Effector memory CD8-positive, alpha-beta T cell (primary cell): ENCODE measurements at places on chromosomes 11 and 22.

DNA sequence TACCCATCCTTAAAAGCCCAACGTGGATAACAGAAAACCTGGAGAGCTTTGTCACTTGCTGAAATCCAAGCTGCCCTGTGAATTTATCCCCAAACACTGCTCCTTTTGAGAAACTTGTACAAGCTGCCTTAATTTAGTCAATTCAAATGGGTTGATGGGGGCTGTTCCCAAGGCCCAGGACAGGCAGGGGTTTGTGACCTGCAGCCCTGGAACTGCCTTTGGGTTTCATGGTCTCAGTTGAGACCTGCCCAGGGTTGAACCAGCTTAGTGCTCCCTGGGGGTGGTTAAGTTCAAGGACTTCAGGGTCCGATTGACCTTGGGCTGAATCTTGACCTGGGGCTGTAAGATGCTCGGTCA lies 112.1 kb upstream of the OR4B1 start:
- DNase-seq = no peak

DNA sequence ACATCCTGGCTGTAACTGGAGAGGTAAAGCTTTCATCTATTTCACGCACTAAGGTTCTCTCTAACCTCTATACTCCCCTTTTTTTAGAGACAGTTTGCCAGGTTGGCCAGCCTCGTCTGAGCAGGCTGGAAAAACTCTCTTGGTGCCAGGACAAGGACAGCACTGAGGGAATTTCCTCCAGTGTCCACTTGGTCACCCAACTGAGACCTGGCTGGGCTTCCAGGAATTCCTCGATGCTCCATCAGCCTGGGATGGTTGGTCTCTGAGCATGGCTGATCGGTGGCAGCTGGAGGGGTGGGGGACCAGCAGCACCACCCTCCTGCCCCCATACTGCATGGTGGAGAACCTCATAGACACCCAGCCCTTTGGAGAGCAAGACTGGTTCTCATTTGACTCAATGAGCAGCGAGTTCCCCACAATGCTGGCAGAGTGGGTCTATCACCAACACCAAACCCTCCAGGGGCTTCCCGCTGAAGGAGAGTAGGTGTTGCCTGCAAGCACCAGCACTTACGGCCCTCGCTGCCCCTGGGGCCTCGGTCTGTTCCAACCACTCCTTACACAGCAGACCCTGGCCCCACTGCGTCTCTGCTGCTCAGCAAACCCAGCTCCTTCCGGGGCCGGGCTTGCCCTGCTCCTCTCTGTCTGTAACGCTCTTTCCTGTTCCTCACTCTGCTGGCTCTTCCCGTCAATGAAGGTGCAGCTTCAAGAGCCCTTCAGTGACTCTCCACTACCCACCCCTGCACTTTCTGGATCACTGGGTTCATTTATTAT lies 122.2 kb downstream of the ST3GAL4 start:
- DNase-seq = no peak

- no peak for DNase-seq
Observed at GRCh38 chr11:10594407-10594806, 25.9 kb upstream of the LYVE1 start.

DNA sequence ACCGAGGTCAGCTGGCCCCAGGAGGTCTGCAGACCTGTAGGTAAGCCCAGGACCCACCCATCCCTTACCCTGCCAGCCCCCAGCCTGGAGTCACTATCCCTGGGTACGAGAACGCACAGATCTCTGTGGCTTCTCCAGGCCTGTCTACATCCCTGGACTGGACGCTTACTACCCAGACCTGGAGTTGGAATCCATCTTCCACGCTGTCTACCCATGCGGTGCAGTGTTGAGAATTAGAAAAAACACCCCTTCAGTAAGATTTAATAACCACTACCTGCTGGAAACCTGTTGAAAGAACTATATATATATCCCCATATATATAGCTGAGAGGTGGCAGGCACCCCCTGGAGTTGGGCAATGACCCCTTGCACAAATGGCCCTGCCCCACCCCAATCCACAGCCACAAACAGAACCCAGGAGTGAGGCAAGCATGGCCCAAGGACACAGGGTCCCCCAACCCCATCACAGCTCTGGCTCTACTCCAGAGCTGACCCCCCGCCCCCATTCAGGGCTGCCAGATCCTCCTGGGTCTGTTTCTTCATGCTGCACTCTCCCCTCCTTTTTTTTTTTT lies 17.7 kb upstream of the RGL4 start:
- no peak for DNase-seq

GRCh38 chr11:93686812-93687211 lies 25.3 kb downstream of the CEP295 start:
- DNase-seq = no peak

GRCh38 chr11:119928047-119928446 lies 199.0 kb upstream of the NECTIN1 start:
- no peak for DNase-seq

DNA sequence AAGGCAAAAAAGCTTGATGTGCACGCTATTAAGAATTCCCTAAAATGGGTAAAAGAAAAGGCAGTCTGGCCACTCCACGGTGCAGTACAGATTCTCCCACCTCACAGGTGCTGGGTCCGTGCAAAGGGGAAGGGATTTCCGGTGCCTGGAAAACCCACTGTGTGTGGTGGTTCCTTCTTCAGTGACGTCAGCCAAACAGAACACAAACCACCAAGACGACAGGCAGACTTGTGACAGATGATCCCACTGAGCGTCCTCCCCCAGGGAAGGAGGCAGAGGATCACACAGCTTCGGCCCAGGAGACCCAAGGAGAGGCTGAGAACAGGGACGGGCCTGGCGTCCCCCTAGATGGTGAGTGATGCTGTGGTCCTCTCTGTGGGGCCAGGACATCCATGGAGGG lies 18.6 kb downstream of the PHF21B start:
- no peak for DNase-seq
